ENCODE measurements at places on chromosomes 12 and 14.

GRCh38 chr14:85616386-85616885 is 86.5 kb downstream of the FLRT2 start:
- no peak for DNase-seq

DNA sequence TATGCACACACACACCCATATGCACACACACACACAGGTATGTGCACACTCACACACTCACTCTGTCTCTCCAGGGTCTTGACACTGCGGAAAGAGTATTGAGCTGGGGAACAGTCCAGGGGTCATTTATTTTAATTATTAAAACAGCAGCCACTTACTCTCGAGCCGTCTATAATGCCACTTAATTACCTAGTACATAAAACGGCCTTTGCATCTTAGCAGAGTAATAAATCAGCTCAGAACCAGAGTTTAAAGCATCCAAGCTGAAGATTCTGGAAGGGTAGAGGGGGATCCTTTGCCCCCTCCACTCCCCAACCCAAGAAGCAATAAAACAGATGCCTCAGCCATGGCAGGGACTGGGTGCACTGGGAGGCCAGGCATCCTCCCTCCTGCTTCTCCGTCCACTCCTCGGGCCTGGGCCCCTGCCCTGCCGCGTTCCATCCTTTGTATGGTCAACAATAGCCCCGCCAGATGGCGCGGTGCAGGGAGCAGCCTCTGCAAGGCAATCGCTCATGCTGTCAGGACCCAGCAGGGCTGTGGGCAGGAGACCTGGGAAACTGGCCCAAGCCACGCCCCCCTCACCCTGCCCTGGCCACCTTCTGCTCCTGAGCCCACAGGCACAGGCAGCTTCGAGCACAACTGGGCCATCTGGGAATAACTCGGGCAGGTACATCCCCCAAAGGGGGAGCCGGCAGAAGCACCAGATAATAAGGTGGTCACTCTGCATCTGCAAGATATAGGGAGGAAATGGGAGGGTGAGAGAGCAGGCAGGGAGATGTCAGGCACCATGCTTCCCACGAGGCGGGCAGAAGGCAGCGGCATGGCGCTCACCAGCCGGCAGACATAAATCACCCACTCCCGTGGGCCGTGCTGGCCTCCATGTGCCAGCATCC is 40.9 kb downstream of the CCDC85C start:
- peak; percentile 39 for DNase-seq

DNA sequence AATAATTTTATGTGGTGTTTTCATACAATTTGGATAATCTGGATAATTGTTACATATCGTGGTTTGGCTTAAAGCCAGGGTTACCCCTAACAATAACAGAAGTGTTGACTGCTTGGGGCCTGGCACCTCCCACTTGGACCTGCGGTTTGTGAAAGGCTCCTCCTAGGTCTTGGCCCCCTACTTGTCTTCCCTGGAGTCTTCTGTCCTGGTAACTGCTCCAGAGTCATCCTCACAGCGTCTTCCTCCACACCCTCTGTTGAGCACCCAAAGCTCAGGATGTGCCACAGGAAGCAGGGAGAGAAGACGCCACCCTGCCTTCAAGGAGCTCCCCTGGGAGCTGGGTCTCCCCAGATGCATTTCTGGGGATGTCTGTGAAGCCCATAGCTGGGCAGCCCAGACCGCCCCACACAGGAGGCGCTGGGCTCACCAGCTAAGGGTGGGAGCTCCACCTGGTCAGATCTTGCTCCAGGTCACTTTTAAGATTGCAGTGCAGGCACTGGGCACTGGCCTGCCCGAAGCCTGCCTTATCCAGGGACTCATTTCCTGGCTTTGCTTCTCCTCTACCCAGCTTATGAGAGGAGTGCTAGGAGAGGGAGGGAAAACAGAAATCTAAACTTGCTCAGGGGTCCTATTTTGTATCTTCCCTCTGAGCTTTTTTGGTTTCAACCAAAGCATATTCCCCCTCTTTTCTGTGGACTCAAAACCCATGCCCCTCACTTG is 98.2 kb downstream of the ZFP36L1 start:
- no peak for DNase-seq

GRCh38 chr12:78951803-78952551 is 87.4 kb downstream of the SYT1 start:
- no peak for DNase-seq

- DNase-seq: no peak
Observed at GRCh38 chr14:36672095-36672494, 10.4 kb downstream of the PAX9 start.

DNA sequence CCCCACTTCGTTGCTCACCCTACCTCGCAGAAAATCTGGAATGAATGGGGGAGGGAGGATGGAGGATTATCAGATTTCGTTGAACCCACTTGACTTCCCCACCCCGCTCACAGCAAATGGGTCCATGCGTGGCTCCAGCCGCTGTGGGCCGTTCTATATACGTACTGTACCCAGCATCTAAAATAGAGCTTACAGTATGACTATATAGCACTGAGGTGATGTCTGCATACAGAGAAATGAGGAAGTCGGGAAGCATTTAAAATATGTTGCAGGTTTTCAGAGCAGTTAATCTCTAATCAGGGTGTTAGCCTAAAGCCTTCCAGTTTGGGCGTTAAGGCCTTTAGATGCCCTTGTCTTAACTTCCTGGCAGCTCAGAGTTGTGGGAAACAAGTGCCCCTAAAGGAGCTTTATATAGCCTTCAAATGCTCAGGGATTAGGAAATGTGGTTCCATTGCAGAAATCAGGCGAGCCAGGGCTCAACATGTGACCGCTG is 1.4 kb downstream of the BICDL1 start:
- DNase-seq: no peak

GRCh38 chr12:98154850-98155249 is 360.5 kb upstream of the TMPO start:
- no peak for DNase-seq
